ENCODE measurements at places on chromosomes 16 and 17.

DNA sequence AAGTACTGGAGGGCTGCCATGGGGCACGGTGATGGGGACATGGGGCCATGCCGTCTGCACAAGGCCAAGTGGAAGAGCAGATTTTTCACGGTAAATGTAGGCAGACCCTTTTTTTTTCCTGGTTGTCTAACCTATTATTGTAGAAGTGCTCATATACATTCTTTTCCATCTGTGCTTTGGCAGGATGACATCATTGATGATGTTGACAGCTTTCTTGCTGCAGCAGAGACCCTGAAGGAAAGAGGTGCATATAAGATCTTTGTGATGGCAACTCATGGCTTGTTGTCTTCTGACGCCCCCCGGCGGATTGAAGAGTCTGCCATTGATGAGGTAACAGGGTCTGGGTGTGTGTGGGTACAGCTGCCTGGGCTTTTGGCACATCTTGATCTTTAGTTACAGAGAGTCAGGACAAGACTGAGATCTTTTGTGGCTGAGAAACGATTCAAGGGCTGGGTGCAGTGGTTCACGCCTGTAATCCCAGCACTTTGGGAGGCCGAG lies 23.3 kb upstream of the SLC5A10 start:
- DNase-seq = no peak

DNA sequence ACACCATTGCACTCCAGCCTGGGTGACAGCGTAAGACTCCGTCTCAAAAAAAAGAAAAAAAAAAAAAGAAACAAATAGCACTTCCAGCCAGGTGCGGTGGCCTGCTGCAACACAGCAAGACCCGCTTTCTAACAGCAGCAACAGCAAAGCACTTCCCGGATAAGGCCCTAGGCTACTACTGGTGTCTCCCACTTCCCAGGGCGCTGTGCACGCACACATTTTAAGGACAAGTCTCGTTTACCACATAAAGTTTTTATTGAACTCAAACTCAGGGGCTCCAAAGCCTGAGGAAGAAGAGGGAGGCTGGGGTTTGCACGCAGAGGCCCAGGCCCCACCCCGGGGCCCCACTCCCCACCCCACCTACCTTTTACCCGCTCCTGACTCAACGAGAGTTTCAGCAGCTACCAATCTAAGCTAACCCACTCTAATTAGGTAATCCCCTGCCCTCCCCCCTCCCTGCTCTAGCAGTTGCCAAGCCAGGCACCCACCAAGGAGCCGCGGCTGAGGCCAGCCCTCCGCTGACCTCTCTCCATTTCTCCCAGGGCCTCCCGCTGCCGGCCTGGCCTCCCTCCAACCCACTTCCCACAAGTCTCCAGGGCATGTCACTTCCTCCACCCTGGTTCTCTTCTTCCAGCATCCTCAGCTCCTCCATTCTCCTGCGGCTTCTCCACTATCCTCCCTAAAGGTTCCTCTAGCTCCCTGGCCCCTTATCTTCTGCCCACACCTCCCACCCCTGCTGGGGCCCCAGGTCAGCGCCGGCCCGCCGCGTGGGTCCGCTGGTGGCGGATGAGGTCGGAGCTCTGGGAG lies 2.4 kb downstream of the ZNF768 start:
- DNase-seq = no peak

DNA sequence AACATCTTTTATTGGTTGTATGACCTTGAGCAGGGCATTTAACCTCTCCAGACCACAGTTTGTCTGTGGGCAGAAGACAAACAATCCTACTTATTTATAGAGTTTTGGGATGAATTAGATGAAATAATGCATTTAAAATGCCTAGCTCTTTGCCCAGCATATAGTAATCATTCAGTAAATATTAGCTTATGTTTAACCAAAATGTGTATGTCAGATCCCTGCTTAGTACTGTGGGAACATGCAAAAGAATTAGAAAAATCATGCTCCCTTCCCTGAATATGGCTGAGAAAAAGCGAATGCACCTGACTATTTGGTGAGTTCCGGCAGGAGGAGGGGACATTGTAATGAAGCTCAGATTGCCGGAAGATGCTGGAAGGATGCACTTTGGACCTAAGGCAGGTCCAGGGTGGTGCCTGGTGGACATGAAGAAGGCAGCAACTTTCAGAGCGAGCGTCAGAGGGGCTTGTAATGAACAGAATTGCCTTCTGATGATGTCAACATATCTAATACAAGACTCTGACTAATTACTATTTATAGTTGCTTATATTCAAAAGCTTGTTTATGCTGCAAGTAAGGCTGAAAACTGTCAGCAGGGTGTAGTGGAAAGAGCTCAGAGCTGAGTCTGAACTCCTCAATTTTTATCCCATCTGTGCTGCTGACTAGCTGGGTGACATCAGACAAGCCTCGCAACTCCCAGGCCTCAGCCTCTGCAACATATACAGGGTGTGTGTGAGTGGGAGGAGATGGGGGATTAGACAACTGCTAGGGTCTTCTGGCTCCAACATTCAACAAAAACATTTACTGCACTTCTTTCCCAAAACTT lies 221.2 kb downstream of the PRKCA start:
- no peak for DNase-seq

DNA sequence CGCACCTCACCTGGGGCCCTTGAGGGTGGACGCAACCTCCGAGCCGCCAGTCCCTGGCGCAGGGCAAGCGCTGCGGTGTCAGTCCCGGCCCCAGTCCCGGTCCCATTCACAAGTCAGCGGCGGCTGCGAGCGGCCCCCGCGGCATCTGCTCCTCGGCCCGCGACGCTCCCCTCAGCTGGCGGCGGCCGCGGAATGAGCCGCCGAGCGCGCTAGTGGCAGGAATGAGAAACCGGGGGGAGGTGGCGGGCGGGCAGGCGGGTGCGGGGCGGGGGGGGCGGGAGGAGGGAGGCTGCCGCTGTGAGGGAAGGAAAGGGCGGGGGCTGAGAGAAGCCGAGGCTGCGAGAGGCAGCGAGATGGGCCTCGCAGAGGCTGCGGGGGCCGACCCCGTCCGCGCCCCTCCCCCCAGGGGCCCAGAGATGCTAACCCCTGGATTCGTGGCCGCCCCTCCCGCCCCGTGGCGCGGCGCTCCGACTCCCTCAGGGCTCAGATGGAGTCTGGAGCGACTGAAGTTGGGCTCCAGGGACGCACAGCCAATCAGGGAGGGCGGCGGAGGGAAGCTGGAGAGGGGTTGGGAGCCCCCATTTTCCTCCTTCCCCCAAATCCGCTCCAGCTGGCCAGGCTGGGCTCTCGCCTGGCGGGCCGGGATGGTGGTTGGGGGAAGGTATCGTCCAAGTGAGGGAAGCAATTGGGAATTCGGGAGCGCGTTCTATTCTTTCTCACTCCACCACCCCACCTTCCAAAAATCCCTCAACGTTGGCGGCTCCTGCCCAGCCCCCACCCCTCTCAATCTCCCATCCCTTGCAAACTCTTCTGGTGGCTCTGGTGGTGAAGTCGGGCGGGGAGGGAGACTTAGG lies at the start of gene CDH11:
Gene CDH11, minus strand, starts transcription at position 194 of the 854 bp plus-strand sequence. CDS start 117,194 bp downstream, outside the sequence.
- no peak for DNase-seq

- no peak for DNase-seq
Measured at GRCh38 chr17:72565006-72565405, 444.2 kb downstream of the SOX9 start.

DNA sequence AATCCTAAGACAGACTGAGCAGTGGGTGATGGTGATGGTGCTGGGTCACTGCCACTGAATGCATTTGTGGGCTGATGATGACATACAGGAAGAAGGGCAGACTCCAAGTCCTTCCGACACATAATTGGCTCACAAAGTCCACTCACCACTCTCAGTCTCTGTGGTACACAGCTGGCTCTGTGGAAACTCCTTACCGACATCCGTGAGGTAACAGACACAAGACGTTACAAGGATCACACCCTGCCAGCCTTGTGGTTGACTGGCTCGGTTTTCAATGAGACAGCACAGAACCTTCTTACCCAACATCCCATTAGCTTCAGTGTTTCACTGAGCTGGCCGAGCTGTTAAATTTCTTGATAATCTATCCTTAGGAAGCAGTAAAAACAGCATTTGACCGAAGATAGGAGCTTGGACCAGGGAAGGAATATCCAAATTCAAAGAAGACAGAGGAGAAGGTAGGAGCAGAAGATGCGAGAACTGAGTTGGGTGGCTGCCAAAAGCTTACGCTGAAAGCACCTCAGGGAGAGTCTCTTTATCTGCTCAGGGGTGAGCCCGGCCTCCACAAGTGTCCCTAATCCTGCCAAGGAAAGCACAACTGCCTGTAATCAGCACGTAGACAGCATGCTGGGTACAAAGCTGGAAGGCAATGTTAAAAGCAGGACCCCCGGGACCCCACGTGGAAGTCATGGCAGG lies 5.5 kb upstream of the MXRA7 start:
- DNase-seq = peak; percentile 45

DNA sequence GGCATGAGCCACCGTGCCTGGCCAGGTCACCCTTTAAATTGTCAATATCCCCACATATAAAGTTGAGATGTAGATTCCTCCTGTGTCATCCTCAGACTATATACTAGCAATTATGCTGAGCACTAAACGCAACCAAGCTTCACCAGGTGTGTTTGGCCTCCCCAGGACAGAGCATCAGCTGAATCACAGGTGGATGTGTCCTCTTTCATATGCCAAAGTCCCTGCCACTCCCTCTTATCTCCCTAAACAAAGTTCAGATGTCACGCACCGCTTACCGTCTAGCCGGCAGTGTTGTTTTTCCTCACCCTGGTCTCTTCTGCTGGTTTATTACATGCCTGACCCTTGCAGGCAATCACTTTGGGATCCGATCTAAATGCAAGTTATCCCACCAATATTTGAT lies 43.8 kb upstream of the ARHGAP44 start:
- DNase-seq = no peak

Data from stimulated activated CD4-positive, alpha-beta T cell treated with anti-CD3 and anti-CD28 coated beads, Interleukin-15, amount 100 ng/mL, for 48 hours (primary cell).